ENCODE measurements at places on chromosomes 4 and X.

GRCh38 chrX:42096265-42096920 lies 173.0 kb upstream of the CASK start:
- peak; percentile 2 for DNase-seq

DNA sequence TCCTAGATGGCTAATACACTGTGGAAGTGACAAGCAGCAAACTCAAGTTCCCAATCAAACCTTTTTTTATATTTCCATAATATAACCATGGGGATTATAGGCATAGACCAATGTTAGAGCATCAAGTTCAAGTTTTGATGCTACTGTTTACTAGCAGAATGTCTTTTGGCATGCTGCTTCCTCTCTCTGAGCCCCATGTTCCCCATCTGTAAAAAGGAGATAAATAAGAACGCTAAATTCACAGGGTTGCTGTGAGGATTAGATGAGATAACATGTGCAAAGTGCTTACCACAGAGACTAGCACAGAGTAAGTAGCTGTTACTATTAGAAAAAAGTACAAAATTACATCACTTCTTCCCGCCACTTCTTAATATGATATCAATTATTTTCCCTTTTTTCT lies 18.0 kb downstream of the MBNL3 start:
- DNase-seq: no peak

- no peak for DNase-seq
Observed at GRCh38 chr4:111773858-111774257, 371.4 kb upstream of the FAM241A start.

DNA sequence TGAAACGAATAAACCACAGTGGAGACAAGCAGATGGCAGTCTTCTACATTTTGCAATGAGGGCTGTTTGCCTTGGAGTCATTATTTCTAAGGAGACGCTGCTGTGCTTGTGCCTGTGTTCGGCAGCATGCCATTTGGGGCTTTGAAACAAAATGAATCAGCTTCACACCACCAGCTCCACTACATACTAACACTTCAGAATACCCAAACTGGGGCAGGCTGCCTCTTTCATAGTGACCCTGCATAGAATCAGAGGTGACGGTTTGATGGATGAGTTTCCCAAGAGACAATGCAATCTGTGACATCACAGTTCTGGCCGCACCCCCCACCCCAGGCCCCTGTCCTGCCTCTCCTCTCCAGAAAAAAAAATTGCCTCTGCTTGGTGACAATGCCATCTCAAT lies 57.1 kb upstream of the MID1 start:
- DNase-seq: no peak

- DNase-seq: no peak
Observed at GRCh38 chr4:53695540-53696463, 104.5 kb upstream of the LNX1 start.

GRCh38 chr4:147794787-147795413 lies 63.0 kb downstream of the ARHGAP10 start:
- no peak for DNase-seq

DNA sequence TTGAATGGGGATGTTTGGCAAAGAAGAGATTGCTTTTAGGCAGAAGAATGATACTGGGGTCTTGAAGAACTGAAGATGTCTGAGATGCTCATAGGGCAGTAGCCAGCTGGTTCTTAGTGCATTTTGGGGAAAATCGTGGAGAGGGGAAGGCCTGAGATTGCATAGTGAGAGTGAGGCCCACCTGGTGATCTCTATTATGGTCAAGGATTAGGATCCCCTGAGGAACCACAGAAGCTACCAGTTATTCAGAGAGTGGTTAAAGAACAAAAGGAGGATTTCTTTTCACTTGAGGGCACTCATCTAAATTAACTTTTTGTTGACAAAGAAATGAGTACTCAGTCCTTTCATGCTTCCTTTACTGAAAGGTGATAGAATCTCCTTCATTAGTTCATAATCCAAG lies 271.3 kb upstream of the HAND2 start:
- DNase-seq: no peak

GRCh38 chr4:152807294-152807829 lies 27.6 kb downstream of the ARFIP1 start:
- DNase-seq: no peak

- DNase-seq: peak; percentile 40
Observed at GRCh38 chr4:54233277-54233696, 4.2 kb downstream of the PDGFRA start.

DNA sequence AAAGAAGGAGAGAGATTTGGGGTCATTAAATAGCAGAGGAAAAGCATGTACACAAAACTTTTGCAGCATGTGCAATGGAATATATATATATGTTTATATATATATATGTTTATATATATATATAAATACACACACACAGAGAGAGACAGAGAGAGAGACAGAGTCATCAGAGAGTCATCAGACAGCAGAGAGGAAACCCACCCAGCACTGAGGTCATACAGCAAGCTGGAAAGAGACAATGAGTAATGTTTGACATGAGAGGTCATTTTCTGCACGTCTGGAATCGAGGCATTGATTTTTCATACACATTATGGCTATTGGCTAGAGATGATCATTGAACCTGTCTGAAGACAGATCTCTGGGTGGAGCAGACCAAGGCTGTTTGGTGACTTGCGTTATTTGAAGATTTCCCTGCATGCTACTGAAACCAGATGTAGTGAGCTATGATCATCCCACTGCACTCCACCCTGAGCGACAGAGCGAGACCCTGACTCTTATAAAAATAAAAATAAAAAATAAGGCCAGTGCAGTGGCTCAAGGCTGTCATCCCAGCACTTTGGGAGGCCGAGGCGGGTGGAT lies 48.8 kb upstream of the SHOX start:
- no peak for DNase-seq

DNA sequence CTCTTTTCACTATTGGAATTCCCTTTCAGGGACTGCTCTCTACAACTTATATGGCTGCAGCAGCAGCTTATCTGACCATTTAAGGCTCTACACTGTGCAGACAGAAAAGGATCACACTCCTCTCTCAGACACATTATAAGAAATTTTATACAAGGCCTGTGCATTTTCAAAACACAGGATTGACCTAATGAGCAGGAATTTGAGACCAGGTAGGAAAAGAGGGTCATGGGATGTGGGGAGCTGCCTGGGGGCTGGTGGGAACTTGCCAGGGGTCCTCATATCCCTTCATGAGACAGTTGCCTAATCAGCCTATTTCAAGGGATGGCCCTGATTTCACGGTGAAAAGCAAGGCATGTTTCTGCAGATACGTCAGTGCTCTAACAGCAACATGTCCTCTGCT lies 77.1 kb downstream of the SORBS2 start:
- no peak for DNase-seq

GRCh38 chrX:69019073-69019890 lies 146.0 kb downstream of the PJA1 start:
- DNase-seq: no peak

GRCh38 chr4:122827879-122828601 lies 1.4 kb downstream of the FGF2 start:
- DNase-seq: no peak

- no peak for DNase-seq
Observed at GRCh38 chr4:3285558-3286334, 7.1 kb upstream of the RGS12 start.

DNA sequence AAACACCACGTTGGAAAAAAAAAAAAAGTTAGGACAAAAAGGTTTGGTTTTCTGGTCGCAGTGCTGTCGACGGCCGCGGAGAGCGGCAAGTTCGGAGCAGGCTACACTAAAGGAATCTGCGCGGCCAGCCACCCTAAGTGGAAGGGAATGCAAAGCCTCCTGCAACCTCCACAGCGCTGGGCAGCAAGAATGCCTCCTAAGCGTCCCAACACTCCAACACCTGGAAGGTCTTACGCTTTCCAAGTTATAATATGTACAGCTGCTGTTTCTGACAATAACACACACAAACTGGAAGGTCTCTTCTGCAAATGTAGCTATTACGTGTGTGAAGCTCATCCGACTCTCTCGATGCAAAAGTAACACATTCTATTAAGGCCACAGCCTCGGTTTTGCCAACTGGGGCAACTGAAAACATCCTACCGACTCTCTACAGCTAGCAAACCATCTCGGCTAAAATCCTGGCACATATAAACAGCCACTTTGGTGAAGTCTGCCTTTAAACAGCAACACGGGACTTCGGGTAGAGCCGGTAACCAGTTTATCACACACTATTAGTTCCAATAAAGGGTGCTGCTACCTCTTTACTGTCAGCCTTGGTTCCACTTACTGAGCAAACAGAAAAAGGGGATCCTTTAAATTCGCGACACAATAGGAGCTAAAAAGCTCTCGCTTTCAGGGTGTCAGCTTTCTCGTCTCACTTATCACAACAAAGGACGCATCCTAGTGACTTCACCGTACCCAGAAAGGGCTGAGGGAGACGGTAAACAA lies 895 bp downstream of the SMIM14 start:
- peak; percentile 21 for DNase-seq

DNA sequence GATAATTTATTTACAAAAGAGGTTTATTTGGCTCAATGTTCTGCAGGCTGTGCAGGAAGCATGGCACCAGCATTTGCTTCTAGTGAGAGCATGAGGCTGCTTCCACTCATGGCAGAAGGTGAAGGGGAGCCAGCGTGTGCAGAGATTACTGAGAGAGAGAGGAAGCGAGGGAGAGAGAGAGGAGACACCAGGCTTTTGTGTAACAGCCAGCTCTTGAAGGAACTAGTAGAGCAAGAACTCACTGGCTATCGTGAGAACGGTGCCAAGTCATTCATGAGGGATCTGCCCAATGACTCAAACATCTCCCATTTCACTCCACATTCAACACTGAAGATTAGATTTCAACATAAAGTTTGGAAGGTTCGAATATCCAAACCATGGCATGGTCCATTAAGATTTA lies 12.7 kb downstream of the GUCY1A1 start:
- DNase-seq: no peak

DNA sequence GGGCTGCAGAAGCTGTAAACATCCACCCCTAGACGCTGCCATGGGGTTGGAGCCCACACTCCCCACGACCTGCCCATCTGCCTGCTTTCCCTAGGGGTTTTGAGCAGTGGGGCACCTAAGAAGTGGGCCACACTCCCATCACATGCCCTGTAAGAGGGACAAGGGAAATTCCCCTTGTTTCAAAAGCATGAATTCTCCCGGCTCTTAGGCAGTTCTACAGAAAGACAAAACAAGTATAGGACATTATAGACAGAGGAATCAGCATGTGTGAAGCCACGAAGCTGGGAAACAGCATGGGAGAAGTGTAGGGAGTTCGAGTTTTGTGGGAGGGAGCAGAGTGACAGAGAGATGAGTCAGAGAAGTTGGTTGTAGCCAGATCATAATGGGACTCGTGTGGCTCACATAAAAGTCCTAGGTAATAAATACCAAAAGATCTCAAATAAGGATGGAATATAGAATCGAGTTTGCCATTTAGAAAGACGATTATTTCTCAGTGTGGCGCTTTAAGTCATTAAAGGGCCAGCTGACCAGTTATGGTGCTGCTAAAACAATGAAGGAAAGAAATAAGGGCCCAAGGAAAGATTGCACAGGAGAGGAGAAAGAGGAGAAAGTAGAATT lies 23.9 kb downstream of the APOO start:
- DNase-seq: peak; percentile 66

DNA sequence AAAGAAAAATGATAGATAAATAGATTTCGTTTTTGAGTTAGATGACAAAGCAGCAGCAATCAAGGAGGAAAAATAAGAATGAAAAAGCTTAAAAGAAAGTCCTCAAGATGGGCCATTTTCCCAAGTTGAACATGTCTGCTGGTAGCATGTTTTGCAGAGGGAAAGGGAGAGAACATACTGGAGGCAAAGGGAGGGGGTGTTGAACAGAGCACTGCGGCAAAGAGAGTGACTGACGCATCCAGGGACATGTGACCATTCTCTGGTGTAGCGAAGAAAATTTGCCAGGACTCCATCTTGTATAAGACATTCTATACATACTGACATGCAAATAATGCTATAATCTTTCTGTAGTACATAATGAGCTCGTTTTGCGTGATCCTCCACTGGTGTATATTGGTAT lies 1.2 kb downstream of the LINC00632 start:
- DNase-seq: no peak

GRCh38 chr4:24980740-24981139 lies 50.0 kb downstream of the LGI2 start:
- DNase-seq: no peak

- peak; percentile 22 for DNase-seq
Observed at GRCh38 chr4:137125011-137125410, 407.3 kb downstream of the PCDH18 start.

GRCh38 chrX:10021461-10022272 lies 54.5 kb downstream of the CLDN34 start:
- no peak for DNase-seq

- DNase-seq: no peak
Observed at GRCh38 chr4:85779165-85779564, 304.2 kb downstream of the ARHGAP24 start.

DNA sequence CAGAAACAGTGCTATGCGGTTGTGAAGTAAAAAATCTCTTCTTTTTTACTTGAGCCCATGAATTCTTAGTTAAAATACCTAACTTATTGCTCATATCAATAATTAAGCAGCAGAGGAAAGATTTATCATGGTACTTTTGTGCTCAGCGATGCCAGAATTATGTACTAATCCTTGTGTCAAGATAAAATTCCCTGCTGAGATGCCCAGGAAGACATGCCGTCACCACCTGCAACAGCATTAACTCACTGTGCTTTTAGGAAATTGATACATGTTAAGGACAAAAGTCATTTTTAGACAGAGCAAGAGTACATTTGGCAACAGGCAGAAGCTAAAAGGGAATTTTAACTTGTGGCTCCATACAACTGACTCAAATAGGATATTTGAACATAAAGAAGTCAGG lies 138.9 kb downstream of the NPNT start:
- DNase-seq: no peak

GRCh38 chr4:101708293-101709039 lies 82.1 kb upstream of the BANK1 start:
- DNase-seq: no peak

GRCh38 chr4:32112891-32113290 lies 1392.7 kb downstream of the PCDH7 start:
- no peak for DNase-seq

DNA sequence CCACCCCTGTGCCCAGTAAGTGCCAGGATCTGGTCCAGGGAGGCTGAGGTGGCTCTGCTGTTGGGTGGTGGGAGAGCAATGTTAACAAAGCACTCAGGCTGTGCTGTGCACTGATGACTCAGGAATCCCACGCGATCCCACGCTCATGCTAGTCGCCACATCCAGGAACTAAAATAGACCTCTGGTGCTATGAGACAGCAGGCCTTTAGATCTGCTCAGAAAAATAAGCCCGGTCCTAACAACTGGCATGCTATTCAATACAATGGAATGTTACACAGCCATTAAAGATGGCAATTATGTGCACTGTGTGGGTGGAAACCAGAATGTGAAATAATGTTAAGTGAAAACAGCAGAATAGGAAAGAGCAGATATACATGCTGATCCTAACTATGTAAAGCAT lies 26.0 kb downstream of the ARL13A start:
- DNase-seq: peak; percentile 41

DNA sequence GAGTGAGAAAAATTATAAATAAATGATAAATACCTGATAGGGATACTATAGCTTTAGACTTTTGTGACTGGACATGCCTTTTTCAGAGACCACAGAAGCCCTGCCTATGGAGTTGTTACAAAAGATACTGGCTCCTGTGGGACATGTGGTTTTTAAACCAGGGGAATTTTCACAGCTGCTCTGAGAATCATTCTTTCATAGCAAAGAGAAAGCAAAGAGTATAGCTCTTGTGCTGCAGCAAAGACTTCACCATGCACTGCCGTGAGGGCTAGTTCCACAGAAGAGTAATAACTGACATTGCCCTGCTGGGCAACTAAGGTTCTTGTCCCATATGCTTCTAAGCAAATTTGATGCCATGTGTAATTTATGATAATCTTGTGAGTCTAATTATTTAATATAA lies 98.2 kb downstream of the MAPK10 start:
- DNase-seq: no peak

- DNase-seq: no peak
Observed at GRCh38 chrX:42093756-42094155, 170.4 kb upstream of the CASK start.

GRCh38 chrX:102934624-102935023 lies 2.4 kb upstream of the RAB40AL start:
- DNase-seq: no peak

All from HCT116 (cell line).